Natural killer cell treated with Interleukin-12 subunit alpha and Interleukin-12 subunit beta and Interleukin-15 and Interleukin-18, amount 100 ng/mL, for 72 hours (primary cell): ENCODE measurements at places on chromosomes 3 and 15.

GRCh38 chr15:29072444-29072843 lies 186.7 kb downstream of the APBA2 start:
- DNase-seq = no peak

DNA sequence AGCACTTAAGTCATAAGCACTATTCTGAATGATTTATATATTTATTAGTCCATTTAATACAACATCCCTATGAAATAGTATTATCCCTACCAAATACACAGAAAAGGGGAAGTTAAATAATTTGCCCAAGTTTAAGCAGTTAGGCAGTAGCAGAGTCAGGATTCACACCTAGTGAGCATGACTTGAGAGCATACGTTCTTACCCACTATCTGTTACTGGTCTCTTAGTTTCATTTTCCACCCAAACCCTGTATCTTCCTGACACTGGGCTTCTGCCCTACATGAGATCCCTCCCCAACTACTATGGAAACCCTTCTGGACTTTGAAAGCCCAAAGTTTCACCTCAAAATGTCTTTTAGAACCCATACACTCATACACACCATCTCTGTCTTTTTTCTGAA lies 4.4 kb upstream of the ATOSA start:
- no peak for DNase-seq

DNA sequence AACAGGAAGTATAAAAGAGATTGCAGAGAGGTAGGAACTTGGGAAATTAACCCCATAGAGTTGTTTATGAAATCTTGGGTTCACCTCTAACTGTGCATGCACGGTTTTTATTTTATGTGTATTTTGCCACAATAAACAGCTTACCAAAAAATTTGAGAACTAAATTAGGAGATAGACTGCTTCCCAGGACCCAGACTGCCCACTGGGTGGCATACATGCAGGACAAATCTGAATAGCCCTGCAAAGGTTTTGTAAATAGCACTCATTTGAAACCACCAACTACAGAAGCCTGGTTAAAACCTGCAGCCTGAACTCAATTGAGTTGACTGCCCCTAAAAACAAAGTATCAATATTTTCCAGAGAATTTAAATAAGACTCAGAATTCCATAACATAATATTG lies 96.4 kb upstream of the SLCO2A1 start:
- no peak for DNase-seq

DNA sequence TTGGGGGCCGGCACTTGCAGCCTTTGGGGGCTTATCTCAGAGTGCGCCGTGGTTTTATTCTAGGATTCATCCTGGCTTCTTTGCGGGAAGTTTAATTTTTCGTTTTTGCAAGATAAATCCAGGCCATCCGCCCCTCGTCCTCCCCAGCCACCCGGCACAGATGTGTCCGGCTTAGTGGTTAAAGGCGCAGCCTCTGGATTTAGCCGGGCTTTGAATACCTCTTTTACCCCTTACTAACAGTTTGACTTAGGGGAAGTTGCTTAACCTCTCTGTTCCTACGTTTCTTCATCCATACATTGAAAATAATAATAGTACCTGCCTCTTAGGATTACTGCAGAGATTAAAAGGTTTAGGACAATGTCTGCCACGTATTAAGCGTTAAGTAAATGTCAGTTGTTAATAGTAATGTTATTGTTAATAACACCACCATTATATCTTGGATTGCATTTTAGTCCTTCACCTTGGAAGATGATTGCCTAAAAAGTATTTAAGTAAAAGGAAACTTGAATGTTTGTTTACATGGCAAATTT lies 714 bp downstream of the ECT2 start:
- no peak for DNase-seq

DNA sequence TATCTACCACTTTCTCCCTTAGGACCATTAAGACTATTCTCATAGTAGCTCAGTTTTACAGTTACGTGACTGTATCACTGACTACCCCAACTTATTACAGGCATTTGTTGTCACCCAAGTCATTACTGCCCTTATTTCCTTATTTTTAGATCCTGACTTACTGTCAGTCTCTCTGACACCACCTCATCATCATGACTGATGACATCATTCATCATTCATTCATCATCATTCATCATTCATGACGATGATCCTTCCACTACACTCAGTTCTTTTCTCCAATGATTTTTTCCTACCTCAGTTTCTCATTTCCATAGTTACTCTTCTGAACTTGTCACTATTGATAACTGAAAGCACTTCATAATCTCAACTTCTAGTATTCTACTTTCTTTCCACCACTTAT lies 83.8 kb downstream of the ADAM10 start:
- DNase-seq = no peak

DNA sequence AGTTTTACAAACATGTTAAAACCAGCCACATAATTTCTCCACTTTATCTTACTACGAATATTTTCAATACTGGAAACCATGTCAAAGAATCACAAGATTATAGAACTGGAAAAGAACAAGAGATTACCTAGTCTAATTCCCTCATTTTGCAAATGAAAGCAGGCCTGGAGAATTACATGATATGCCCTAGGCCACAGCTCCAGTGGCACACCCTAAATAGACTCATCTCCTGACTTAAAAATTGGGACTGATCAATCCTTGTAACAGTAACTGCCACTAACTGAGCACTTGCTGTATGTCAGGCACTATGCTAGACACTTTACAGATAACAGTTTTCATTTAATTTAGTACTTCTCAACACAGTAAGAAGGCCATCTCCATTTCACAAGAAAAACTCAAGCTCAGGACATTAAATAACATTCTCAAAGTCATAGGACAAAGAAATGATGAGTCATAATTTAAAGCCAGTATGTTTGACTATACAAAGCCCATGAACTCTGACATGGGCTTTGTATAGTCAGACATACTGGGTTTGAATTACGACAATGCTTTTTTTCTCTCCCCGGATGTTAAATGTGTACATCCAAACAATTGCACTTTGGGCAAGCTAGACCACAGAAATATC lies 9.4 kb downstream of the IGSF11 start:
- DNase-seq = no peak
